HepG2 (cell line): ENCODE measurements at places on chromosomes 6 and 20.

DNA sequence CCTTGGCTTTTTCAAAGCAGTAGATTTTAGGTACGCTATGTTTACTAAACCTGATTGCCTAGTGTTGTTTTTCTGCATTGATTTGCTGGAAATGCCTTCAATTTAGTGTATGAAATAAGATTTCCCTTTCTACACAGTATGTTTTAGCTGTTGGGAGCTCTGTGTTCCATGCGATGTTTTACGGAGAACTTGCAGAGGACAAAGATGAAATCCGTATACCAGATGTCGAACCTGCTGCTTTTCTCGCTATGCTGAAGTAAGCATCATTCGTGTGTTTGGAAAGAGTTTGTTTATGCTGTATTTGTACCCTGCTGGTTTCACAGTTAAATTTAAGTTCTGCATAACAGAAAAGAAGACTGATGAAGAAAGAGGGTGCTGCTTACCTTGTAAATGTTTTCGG is 1.9 kb downstream of the BTBD3 start:
- DNase-seq = no peak

DNA sequence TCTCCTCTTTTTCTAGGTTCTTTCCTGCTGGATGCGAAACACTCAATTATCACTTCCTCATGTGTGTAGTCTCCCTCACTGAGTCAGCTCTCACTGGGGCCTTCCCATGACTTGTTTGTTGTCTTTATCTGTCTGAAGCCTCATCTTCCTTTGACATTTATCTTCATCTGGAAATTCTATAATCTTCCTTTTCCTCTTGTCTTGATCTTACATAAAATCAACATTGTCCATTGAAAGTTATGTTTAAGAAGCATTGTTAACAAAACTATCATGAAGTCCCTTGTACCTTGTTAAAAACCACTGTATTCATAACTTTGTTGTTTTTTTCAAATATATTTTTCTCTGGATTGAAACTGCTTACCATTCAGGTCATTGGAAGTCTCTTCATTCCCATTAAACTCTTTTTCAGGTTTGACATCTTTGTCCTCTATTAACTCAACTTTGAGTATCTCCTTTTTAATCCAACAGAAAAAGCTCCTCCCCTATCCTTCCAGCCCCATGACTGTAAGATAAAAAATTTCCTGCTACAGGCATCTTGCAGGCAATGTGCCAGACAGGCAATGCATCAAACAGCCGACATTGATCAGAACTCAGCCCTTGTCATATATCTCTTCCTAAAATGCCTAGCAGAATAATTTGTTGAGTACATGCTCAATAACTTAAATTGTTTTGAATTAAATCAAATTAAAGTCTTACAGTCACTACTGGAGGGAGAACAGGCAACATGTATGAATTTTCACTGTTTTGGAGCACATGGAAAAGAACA is 34.8 kb downstream of the MYLIP start:
- no peak for DNase-seq

DNA sequence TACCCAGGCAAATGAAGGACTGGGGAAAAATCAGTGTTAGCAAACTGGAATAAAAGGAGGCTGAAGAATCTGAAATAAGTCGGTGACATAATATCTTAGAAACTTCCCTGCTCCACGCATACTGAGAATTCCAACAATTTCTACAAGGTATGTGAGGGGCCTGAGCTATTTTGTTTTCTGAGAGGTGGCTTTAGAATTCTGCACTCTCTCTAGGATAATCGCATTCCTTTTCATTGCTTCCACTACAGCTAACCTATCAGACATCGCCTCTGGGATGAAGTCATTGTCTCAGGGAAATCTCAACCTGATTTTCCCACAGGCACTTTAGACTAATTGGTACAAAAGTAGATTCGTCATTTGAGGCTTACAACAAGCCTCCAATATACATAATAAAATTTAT is 740.8 kb downstream of the PHF3 start:
- no peak for DNase-seq

DNA sequence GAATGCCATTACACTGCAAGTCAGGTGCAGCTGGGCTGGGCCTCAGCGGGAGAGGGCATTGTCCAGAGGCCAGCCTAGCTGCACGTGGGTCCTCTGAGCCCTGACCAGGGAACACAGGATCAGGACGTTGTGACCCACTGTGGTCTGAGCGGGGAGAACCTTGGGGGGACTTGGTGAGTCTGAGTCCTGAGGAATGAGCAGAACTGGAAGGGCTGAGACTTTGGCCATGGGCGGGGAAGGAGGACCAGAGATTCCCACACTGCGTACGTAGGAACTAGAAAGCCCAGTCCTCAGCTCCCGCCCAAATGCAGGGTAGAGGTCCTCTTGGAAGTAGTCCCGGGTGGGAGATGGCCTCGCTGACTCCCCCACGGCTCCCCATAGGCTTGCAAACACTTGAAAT is 42.5 kb downstream of the GABRR2 start:
- no peak for DNase-seq

DNA sequence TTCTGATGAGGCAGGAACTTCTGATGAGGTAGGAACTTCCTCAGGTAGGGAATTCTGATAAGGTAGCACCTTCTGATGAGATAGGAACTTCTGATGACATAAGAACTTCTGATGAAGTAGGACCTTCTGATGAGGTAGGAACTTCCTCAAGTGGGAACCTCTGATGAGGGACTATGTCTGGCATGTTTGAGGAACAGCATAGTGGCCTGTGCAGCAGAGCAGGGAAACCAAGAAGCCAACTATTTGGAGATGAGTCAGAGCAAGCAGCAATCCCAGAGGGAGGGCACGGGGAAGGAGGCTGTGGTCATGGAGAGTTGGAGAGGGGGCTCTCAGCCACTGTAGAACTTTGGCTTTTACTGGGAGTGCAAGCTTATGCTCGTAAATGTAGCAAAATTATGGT is 132.4 kb downstream of the CFAP61 start:
- no peak for DNase-seq

DNA sequence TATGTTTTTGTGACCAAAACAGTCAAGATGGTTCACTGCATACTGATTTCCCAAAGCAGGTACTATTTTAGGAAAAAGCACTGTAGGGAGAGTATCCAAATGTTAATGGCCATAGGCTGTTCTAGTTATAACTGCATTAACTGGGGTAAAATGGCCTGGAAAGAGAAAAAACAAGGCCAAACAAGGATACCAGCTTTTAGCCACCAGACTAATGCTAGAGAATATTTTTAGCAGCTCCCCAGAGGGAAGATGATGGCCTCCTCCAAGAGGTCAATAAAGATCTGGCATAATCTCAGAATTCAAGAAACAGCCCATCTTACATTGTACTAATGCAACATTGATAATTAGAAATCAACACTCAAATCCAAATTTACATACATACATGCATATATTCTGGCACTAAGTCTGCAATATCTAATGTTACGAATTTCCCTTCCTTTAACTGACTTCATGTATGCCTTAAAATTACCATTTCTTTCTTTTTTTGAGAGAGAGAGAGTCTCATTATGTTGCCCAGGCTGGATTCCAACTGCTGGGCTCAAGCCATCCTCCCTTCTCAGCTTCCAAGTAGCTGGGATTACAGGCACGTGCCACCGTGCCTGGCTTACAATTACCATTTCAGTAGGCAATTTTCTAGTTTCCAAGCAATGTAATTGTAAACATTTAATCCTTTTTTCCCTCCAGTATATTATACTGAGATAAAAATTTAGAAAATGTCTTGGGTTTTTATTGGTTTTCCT is 9.3 kb downstream of the COX7A2 start:
- DNase-seq = no peak

DNA sequence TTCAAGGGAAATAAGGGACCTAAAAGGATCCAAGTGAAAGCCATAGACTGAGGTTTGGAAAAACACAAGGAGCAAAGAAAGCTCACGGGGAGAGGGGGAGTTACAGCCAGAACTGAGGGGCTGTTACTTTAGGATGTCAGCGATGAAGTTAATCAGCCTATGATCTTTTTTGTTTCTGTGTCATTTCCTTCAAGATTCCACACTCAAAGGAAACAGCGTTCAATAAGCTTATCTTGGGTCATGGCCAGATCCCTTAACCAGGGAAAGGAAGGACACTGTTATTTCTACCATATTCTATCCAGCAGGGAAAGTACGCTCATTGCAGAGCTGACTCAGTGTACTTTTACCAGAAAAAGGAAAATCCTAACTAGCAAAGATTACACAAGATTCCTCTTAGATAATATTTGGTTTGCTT is 132.8 kb downstream of the PFDN4 start:
- DNase-seq = no peak

DNA sequence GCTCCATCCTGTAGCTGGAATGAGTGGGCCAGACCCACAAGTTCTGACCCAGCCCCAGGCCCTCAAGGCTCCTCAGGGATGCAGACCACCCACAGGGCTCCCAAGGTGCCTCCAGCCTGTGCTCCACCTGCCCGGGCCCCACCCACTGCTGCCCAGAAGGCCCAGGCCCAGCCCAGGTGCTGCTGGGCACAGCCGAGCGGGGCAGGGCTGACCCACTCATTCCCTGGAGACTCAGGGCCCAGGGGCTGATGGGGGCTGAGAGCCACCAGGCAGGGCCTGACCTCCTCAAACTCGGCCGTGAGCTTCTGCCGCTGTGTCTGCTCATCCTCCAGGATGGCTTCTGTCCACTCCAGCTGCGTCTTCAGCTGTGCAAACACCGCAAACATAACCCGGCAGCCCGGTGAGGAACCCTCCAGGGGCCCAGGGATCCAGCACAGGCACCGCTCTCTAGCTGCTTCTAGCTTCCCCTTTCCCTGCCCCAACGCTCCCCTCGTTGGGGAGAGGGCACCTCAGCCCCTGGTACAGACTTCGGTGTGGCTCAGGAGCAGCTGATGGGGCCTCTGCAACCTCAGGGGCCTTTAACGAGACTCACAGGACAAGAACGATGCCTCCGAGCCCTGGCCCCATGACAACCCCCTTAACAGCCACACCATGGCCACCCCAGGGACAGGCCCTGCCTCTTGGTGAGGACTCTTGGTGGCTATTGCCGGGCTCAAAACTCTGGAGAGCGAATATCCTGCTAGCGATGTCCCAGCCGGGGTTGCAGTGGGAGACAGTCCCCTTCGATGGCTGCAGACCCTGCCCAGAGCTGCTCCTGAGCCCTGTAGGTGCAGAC is 46.0 kb downstream of the DSTN start:
- DNase-seq = no peak

DNA sequence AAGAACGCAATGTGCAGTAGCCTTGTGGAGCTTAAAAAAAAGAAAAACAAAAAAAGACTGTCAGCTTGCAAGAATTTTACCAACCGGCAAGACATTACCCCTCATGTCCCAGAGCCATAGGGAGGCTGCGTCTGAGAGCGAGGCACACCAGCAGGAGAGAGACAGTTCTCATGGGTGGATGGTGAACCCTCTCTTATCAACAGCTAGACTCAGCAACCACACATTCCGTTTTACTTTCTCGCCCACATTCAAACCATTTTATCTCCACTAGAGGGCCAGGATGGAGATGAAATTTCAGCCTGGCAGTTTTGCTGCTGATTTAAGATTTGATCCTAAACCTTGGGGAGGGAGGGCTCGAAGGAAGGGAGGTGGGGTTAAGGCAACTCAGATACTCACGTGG is 247.0 kb downstream of the ATXN1 start:
- DNase-seq = peak; percentile 28

GRCh38 chr6:129598244-129599187 is 111.5 kb downstream of the ARHGAP18 start:
- peak; percentile 67 for DNase-seq

- no peak for DNase-seq
Measured at GRCh38 chr6:132479131-132479530, 33.8 kb downstream of the STX7 start.

DNA sequence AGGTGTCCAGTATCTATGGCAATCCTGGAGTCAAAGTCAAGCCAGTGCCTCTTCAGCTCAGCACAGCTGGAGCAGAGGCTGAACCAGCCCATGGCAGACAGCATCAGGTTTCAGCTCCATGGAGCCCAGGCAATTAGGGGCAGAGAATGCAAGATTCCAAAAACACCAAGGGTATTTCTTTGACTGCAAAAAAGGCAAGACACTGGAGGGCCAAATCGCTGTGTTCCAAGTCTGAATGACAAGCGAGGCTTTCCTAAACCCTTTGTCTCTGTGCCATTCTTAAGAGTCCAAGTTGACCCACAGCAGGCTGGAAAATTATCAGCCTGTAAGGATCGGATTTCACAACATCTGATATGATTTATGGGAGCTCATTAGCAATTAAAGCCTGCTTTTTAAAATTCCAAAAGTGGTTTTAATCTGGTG is 49.7 kb upstream of the TGM3 start:
- DNase-seq = no peak

DNA sequence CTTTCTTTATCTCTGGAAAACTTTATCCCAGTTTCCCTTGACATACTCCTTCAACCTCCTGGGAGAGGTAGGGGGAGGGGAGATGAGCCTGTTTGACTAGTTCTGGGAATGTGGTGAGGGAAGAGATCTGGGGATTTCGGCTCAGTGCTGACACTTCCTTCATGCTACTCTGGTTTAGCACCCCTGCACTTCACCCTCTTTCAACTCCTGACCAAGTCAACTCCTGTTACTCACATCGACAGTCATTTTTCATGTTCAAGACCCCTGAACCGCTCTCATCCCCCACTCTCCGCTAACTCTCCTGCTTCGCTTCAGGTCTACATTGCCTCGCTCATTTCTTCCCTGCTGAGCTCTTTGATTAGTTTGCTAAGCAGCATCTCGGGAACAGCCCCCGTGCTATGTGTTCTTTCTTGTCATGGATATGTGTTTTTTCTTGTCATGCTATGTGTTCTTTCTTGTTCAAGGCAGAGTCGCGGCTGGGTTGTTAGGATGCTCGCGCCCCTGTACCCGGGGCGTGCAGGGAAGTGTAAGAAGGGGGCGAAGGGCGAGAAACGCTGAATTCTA is 16.6 kb upstream of the TRIM27 start:
- peak; percentile 43 for DNase-seq

DNA sequence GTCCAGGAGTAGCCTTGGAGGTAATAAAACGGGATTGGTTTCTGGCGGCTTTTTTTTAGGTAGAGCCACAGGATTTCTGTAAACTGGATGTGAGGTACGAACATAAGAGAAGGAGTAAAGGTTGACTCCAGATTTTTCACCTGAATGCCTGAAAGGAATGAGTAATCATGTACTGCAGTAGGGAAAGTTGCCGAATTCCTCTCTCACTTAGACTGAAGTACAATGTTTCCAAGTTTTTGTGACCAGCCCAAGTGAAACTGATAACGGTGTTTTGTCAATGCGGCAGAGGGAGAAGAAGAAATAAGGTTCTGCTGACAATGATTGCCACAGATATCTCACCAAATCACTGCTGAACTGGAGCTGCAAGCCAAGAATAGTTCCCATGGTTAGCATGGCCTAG is 75.0 kb downstream of the VTA1 start:
- DNase-seq = no peak
